ENCODE measurements at places on chromosomes 7 and 10.
A peak's percentile ranks its signal among the peaks of the same experiment; 100 is the strongest.

DNA sequence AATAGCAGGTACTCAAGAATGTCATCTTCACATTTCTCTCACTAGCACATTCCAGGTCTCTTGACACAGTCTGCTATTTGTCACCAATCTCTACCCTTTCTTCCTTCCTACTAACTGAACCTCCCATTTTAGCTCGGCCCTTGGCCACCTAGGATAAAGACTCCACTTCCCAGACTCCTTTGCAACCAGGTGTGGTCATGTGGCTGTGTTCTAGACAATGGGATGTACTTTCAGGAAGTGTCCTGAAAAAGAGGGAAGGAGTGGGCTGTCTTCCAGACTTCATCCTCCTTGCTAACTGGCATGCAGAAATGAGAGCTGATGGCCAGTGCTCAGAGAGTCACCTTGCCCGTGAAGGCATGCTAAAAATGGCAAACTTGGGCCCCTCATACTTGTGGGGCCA is 139.2 kb downstream of the AMPH start:
- no peak for DNase-seq

DNA sequence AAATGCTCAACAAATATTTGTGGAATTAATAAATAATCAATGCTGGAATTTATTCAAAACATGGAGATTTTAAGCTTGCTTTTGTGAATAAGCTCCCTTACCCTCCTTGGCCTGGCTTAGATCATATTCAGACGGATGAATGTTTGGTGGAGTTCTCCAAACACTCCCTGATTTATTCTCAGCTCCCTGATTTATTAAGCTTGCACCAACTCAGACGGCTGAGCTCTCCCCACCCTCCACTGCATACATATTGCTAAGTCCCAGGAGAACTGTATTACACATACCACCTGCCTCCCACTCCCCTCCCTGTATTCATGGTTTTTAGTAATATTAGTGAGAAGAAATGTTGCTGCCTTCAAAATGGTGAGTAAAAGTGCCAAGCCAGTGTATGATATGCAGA is 1057.5 kb downstream of the SORCS3 start:
- DNase-seq, result no peak

DNA sequence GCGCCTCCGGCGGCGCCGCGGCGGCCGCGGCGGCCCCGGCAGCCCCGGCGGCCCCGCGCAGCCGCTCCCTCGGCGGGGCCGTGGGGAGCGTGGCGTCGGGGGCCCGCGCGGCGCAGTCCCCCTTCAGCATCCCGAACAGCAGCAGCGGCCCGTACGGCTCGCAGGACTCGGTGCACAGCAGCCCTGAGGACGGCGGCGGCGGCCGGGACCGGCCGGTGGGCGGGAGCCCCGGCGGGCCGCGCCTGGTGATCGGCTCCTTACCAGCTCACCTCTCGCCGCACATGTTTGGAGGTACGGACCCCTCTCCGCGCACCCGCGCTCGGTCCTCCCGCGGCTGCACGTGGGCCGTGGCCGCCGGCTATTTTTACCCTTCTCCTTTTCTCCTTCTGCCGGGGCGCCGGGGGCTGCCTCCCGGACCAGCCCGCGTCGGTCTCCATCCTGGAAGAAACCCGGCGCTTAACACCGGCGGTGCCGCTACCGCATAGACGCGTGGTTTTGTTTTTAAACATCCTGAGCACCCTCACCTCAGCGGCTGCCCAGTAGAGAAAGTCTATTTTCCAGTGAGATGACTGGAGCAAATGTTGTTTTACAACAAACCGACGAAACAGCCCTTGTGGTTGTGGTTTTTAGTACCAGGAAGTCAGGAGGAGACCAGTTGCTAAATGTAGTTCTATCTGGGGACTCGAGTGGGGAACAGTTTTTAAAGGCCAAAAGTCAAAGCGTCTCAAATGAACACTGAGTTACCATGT is 1.3 kb downstream of the ZNRF2 start:
- peak; percentile 26 for DNase-seq

DNA sequence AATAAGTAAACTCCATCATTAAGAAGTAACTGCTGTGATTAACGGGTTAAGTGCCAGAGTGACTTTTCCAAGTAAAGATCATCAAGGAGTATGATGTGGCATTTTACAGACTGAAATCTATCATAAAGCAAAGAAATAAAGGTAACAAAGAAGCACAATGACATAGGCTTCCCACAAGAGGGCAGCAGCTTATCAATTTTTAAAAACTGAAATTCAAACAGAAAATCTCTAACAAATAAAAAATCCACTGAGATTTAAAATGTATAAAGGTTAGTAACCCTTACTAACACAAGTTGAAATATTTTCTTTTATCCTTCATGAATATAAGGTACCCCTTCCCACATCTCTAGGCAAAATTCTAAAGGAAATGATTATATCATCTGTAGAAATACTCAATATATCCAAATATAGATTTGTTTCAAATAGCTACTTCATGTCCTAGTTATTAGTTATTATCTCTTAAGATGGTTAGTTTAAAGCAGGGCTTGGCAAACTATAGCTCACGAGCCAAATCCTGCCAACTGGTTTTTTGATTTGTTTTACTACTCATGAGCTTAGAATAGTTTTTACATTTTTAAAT is 29.2 kb downstream of the FAM3C start:
- no peak for DNase-seq

DNA sequence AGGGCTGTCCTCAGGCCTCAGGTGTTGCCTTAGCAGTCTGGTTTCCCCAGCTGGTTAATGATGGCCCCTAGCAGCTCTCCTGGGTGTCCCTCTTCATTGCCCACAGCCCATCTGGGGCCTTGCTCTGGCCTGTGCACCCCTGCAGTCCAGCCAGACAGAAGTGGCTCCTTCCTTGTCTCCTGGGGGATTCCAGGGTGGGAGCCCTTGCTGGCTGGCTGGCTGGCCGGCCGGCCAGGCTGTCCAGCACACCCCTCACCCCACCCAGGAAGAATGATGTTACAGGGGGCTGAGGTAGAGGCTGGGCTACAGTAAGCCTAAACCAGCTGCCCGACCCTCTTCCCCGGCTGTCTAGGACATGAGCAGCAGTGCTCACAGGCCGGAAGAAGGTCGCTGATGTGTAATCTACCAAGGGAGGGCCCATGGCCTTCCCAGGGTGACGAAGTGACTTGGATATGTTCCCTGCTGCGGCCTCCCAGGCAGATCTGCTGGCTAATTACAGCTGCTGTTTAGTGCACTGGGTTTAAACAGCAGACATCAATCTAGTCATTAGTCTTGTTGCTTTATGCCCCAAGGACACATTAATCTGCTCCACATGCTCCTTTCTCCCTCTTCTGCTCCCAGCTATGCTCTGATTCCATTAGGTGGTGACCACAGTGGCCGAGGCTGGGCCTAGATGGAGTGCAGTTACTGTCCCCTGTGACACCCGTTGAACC is 53.8 kb upstream of the LRRC4 start:
- no peak for DNase-seq

GRCh38 chr10:89789188-89789877 is 87.9 kb downstream of the KIF20B start:
- no peak for DNase-seq

DNA sequence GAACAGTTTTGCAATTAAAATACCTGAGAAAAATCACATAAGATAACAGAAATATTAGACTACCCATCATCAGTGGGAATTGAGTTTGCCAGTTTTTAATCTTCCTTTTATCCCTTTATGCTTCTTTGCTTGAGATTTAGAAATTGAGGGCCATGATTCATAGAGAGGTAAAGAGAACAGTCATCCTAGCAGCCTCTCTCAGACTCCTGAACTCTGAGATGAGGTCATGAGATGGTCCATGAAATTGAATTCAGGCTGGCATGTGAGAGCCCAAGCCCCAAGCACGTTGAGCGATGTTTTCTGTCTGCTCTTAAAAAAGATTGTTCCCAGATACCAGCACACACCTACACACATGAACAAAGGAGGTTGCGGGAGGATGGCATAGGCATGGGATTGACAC is 91.1 kb downstream of the CREB5 start:
- no peak for DNase-seq

DNA sequence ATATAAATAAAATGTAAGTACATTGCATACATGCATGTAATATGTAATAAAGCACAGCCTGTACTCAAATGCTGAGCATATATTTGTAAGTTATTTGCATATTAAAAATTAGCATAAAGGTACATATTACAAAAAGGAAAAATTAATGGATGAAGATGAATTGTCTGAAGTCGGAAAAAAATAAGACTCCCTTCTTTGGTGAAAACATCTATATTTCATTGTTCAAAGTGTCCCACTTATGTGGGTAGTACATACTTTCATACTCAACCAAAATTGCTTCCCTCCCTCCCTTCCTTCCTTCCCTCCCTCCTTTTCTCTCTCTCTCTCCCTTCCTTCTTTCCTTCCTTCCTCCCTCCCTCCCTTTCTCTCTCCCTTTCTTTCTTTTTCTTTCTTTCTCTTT is 498.1 kb downstream of the MAGI2 start:
- DNase-seq, result no peak

DNA sequence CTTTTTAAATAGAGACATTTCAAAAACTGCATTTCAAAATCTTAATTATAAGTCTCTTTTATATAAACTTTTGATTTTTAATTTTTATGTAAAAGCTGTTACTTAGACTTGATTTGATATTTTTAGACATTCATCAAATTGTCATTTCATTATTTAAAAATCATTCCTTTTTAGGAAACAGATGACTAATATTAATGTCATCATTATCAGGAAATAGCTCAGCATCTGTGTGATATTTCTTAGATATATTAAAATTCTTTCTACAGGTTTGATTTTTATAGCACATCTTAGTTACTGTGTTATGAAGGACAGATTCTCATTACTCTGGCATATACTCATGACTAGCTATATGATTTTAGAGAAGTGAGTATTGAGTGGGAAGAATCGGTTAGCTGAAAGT is 17.2 kb downstream of the RUNDC3B start:
- DNase-seq, result no peak

GRCh38 chr10:96673318-96674099 is 46.8 kb downstream of the PIK3AP1 start:
- DNase-seq, result no peak

- DNase-seq, result no peak
Measured at GRCh38 chr7:74452748-74453321, 871 bp upstream of the GTF2IRD1 start.

DNA sequence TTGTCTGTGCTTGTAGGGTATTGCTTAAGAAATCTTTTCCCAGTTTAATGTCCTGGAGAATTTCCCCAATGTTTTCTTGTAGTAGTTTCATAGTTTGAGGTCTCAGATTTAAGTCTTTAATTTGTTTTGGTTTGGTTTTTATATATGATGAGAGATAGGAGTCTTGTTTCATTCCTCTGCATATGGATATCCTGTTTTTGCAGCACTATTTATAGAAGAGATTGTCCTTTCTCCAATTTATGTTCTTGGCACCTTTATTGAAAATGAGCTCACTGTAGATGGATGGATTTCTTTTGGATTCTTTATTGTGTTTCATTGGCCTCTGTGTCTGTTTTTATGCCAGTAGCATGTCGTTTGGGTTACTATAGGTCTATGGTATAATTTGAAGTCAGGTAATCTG is 20.2 kb downstream of the ADIRF start:
- DNase-seq, result no peak

DNA sequence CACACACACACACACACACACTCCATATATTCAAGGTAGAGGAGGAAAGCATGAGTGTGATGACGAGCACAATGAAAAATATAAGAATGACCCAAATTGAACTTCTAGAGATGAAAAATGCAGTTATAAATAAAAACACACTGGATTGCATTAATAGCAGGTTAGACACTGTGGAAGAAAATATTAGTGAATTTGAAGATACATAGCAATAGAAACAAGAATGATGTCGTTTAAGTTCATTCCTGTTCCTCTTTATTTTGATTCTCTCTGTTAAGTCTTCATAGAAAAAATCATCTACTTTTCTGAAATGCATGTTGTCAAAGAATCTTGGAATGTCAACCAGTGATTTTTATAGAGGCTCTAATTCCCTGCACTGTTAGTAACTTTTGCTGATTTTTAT is 78.4 kb downstream of the BTAF1 start:
- DNase-seq, result no peak

DNA sequence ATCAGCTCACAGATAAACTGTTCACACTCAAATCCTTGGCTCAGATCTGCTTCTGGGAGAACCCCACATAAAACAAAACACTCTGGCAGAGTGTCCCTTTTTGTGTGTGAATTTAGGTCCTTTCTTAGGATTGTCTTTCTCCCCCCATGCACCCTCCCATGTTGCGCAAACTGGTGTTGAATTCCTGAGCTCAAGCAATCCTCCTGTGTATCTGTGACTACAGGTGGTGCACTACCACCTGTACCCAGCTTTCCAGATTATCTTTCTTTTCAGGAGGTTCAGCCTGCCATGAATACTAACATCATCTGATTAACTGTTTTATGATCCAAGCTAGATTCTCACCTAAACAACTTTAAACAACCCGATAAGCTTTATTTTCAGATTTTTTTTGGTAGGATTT is 177.6 kb upstream of the CSTF2T start:
- DNase-seq, result no peak

- no peak for DNase-seq
Measured at GRCh38 chr7:20228654-20229053, 11.5 kb upstream of the MACC1 start.

DNA sequence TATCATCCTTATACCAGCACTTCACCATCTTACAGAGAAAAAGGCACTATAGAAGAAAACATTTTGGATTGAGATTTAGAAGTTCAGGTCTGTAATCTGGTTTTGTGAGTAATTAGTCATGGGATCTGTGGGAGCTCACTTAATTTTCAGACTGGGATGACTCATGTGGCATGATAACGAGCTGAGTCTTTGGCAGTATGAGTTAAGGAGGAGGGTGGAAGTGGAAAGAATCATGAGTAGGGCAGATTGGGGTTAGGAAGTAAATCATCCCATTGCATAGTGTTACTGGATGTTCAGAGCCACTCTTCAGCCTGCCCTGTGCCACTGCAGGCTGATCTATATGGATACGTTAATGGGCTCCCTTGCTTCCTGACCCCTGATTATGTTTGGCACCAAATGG is 64.9 kb downstream of the ZNF92 start:
- no peak for DNase-seq

DNA sequence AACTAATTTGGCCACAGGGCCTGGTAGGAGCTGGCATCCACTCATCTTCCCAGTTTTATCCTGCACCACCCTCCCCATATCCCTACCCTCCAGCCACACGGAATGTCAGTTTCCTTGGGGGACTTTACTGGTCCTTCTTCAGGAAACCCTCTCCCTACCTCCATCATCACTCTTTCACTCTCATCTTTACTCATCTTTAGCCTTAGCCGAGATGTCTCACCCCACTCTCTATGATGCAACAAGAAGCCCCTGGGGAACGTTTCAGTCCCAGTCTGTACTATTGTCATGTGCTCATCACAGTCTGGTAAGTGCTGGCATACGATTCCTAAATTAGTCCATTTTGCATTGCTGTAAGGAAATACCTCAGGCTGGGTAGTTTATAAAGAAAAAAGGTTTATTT is 34.9 kb upstream of the TMEM248 start:
- DNase-seq, result no peak

GRCh38 chr10:92517034-92517655 is 56.7 kb downstream of the IDE start:
- DNase-seq, result peak; percentile 37

- no peak for DNase-seq
Measured at GRCh38 chr10:28774051-28774995, 97.0 kb downstream of the BAMBI start.

Data from T-helper 17 cell (primary cell).